NCI-H1694 treated with DMSO at 0.1 percent for 48 hours (cell line): ENCODE measurements at places on chromosomes 1 and 21.

DNA sequence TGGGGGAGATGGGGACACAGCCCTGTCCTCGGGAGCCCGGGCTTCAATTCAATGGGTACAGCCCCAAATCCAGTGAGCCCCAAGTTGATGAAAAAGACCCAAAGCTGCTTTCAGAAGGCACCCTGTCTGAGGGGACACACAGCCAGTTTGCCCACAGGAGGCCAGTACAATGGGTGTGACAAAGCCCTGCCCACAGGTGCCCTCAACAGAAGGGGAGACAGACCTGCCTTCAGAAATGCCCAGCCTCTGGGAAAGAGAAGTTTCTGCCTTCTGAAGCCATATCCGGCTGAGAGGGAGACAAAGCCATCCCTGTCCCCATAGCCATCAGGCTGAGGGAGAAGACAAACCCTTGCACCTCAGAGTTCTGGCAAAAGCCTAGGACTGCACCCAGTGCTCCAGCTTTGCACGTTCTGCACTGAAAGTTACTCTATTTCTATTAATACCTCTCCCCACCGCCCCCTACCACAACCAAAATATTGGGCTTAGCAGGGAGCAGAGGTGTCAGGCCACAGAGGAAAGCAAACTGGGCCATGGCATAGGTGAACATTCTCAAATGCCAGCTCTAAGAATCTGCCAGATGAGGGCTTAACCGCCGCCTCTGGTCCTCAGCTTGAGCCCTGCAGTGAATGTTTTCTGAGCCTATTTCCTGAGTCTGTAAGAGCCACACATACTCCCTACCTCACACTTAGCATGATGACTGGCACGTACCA is 18.0 kb upstream of the PTAFR start:
- no peak for DNase-seq

DNA sequence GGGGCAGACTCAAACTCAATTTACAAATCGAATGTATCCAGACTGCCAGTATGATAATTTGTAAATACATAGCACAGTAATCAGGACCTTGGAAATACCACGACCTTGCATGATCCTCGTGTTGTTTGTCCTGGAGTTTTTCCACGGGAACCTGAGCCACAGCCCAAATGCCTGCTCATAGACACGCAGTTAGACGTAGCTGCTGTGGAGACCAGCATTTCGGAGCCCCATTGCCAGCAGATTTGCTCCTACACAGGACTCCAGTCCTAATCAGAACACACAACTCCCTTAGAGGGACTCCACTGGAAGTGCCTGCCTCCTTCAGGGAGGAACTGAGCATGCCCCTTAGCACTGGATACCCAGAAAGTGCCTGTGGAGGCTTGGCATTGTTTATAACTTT is 163.2 kb downstream of the GALNT2 start:
- DNase-seq, result no peak

GRCh38 chr1:204653590-204654340 is 31.8 kb downstream of the LRRN2 start:
- DNase-seq, result no peak

- no peak for DNase-seq
Measured at GRCh38 chr1:1157426-1157913, 16.2 kb upstream of the TTLL10 start.

- no peak for DNase-seq
Measured at GRCh38 chr1:84844094-84844493, 48.9 kb downstream of the LPAR3 start.

DNA sequence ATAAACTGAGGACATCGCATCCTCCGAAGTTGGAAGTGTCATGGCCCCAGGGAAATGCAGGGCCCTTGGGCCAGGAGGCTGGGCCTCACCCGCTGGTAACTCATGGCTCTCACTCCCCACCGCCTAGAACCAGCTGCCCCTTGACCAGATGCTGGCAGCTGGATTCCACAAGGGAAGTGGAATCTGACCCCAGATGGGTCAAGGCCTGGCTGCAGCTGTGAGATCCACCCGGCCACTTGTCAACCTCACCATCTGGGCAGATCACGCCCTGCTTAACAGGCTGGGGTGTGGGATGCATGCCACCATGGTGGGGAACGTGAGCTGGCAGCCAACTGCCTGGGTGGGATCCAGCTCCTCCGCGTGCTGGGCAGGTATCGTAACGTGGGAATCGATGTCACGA is 25.5 kb downstream of the KCNAB2 start:
- no peak for DNase-seq

GRCh38 chr1:51210055-51210454 is 26.0 kb upstream of the RNF11 start:
- no peak for DNase-seq

- DNase-seq, result no peak
Measured at GRCh38 chr1:53869454-53870117, 20.0 kb downstream of the YIPF1 start.

DNA sequence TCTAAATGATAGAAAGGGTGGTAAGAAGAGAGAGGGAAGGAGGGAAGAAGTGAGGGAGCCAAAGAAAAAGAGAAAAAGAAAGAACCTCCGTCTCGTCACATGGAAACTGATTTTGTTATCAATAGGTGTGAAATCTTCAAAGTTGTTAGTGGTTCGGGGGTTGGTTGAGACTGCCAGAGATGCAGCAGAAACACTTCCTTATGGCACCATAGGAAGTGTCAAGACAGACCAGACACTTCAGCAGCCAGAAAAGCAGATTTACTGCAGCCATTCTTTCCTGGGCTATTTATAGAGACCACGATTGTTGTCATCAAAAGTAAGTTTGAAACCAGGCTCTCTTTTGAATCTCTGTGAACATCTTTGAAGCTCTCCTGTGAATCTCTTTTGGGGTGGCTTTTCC is 150.5 kb downstream of the PLPPR5 start:
- no peak for DNase-seq

DNA sequence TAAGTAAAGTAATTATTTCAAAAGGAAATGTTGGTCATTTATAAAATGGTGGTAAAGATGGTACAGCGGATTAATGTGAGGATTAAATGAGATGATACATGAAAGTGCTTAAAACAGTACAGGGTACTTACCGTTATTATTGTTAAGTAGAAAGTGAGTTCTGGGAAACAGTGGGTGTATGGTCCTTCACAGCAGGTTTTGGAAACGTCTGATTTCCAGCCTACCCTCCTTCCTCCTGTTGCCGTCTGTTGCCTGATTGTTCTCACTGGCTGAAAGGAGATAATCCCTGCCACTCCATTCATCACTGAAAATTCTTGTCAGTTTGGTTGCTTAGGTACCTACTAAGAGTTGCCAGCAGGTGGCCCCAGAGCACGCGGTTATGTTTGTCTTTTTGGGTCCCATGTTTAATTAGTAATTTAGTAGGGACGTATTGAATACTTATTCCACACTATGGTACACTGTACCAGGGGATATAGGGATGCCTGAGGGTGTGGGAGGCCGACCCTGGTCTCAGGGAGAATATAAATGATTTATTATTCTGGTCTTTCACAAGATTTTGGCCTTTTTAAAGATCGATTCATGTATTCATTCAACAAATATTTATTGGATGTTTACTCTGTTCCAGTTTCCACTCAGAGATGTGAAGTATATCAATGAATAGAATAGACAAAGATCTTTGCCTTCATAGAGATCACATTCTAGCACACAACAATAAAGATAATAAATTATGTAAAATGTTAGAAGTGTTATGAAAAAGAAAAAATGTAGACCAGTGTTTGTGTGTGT is 30.8 kb upstream of the RPTN start:
- peak; percentile 85 for DNase-seq

DNA sequence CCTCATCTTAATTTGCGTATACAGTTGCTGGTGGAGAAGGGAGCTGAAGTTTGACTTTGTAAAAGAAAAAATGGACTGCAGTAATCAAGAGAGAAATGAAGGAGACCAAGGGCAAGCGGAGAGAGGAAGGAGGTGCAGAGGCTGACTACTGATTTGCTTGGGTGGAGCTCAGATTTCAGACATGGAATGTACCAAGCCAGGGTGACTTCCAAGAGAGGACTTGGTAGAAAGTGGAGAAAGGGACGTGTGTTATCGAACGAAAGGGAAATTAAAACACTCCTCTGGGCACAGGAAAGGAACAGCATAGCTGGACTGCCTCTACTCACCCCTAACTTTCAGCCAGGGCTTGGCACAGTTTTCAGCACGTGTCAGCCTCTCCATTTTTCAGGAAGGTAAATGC is 15.1 kb upstream of the HEATR1 start:
- DNase-seq, result no peak

GRCh38 chr1:38791892-38792291 is 67.7 kb downstream of the RRAGC start:
- no peak for DNase-seq

DNA sequence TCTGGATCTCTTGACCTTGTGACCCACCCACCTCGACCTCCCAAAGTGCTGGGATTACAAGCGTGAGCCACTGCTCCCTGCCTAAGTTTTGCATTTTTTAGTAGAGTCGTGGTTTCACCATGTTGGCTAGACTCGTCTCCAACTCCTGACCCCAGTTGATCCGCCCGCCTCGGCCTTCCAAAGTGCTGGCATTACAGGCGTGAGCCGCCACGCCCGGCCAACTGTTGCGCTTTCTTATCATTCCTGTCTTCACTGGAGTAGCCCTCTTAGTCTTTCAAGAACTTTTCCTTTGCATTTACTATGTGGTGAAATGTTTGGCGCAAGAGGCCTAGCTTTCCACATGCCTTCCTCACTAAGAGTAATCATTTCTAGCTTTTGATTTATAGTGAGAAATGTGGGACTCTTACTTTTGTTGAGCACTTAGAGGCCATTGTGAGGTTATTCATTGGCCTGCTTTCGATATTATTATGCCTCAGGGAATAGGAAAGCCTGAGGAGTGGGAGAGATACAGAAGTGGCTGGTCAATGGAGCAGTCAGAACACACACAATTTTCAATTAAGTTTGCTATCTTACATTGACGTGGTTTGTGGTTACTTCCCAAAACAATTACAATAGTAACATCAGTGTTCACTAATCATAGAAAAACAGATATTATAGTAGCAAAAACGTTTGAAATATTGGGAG is 111.0 kb downstream of the ZMYM4 start:
- no peak for DNase-seq

GRCh38 chr1:58621391-58621790 is 44.3 kb upstream of the TACSTD2 start:
- DNase-seq, result no peak
